Sciatic nerve (tissue), 2 donors: ENCODE measurements at places on chromosomes 12 and 14.
A peak's percentile ranks its signal among the peaks of the same experiment; 100 is the strongest.

- peak; percentile 74 for DNase-seq
Observed at GRCh38 chr12:2057041-2057794, 4.4 kb downstream of the CACNA1C start.

DNA sequence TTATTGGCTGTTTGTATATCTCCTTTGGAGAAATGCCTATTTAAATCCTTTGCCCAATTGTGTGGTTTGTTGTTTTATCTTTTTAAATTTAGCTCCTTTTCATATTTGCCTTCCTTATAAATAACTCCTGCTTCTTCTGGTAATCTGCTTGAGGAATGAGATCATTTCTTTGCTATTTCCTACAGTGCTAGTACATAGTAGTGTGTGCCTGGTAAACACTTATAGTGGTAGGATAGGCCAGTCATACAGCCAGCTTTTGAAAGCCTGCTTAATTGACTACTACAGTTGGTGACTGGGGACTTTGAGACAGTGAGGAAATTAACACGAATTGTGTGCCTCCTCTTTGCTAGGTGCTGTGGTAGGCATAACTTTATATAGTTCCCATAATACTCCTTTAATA, 68.7 kb downstream of the BORCS5 start:
- DNase-seq = no peak

- DNase-seq = no peak
Observed at GRCh38 chr14:72863216-72864006, 30.5 kb downstream of the DPF3 start.

DNA sequence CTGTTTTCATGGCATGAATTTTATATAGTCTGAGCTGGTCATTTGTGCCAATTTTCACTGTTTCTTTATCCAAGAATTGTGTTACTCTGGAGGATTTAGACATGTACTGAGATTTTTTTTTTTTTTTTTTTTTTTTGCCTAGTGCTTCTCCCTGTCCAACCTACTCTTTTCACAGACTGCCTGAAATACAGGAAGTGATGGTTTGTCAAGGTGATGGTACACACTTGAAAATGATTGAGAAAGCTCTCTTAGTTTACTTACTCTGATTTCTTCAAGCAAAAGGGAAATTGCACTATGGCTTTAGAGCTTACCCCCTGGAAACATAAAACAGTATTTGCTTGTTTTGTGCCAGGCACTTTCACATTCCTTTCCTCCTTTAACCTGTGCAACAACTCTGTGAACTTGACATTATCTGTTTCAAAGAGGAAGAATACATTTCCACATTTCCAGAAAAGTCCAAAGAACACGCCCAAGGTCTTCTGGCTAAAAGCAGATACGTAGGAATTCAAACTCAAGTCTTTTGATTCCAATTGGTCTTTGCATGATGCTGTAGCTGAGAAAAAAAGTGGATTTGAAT, 181.1 kb downstream of the SLC15A5 start:
- no peak for DNase-seq

DNA sequence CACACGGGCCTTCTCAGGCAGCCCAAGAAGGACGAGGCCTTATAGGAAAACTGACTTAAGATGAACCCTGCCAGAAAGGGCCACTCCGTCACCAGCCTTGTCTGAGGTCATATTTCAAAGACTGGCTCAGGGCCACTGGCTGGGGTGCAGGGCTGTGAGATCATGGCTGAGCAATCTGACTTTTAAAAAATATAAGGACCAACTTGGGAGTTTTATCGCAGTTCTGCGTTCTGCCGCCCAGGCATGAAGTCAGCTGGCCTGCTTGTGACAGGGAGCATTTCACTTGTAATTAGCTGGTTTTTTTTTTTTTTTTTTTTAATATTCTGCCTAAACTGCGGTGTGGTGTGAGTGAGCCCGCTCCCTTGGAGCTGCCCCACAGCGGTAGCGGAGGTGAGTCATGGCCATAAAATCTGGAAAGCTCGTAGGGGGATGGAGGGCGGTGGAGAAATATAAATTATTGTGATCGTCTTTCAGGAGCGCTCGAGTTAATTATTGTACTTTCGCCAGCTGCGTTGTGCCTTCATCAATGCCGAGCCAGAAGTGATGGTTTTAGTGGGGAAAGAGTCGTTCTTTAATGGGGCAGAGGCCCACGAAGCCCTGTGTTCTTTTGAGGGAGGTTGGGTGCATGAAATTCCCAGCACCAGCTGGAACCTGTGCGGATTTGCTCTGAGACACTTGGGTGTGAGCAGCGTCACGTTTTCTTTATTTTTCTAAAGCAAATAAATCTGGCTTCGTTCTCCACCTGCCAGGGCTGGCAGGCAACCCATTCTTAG, 231.9 kb downstream of the C12orf75 start:
- no peak for DNase-seq

DNA sequence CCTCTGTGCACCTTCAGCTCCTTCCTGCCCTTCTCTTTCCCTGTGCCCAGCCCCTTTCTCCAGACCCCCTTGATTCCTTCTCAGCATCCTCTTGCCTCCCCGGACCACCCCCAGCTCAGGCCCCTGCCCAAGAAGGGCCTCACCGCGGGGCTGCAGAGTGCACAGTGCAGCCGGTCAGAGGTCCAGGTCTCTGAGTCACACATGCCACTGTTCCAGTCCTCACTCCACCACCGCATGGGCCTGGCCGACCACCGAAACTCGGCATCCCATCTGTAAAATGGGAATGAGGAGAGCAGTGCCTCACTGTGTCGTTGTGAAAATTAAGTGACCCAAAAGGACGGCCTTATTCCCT, 13.3 kb downstream of the BDKRB1 start:
- no peak for DNase-seq

GRCh38 chr14:33792009-33792719, 158.7 kb downstream of the EGLN3 start:
- no peak for DNase-seq

GRCh38 chr12:51218607-51219161, 822 bp upstream of the POU6F1 start:
- DNase-seq = no peak

DNA sequence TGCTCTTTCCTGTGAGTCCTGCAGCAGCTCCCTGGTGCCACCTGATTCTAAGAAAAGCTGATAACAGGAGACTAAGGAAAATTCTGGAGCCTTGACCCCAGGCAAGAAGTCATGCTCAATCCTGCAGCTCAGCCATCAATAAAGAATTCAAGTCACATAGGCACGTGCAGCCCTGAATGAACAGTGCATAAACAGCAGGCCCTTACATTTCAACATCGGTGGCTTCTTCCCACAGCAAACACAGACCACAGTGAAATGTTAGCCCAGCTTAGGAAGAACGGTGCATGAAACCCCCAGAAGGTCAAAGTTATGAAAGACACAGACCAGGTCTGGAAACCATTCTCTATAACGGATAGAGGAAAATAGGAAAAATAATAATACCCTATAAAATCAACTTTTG, 10.5 kb downstream of the CINP start:
- no peak for DNase-seq

- no peak for DNase-seq
Observed at GRCh38 chr12:32776258-32776657, 20.6 kb upstream of the YARS2 start.

- no peak for DNase-seq
Observed at GRCh38 chr12:96091833-96092232, 56.4 kb upstream of the LTA4H start.

GRCh38 chr14:37131205-37131604, 41.2 kb downstream of the SLC25A21 start:
- no peak for DNase-seq

GRCh38 chr12:112852127-112852526, 54.6 kb upstream of the OAS1 start:
- DNase-seq = no peak

GRCh38 chr12:102680304-102680703, 199.9 kb upstream of the IGF1 start:
- no peak for DNase-seq

- DNase-seq = no peak
Observed at GRCh38 chr12:15131431-15131830, 89.8 kb downstream of the RERG start.
